ENCODE measurements at places on chromosomes 16 and 17.
A peak's percentile ranks its signal among the peaks of the same experiment; 100 is the strongest.

GRCh38 chr16:19474617-19475016 is 47.3 kb downstream of the GDE1 start:
- no peak for DNase-seq

- no peak for DNase-seq
Measured at GRCh38 chr16:78196502-78196901, 97.0 kb downstream of the WWOX start.

- no peak for DNase-seq
Measured at GRCh38 chr17:45240905-45241327, 19.2 kb downstream of the FMNL1 start.

GRCh38 chr16:71883168-71883848 is 674 bp downstream of the ZNF821 start:
- DNase-seq = peak; percentile 18

- peak; percentile 22 for DNase-seq
Measured at GRCh38 chr16:56793492-56793891, 63.6 kb downstream of the NUP93 start.

Measured in HCEC 1CT (cell line).